ENCODE measurements at places on chromosomes 4 and X.

- DNase-seq: no peak
Measured at GRCh38 chr4:87851953-87852352, 19.2 kb downstream of the MEPE start.

DNA sequence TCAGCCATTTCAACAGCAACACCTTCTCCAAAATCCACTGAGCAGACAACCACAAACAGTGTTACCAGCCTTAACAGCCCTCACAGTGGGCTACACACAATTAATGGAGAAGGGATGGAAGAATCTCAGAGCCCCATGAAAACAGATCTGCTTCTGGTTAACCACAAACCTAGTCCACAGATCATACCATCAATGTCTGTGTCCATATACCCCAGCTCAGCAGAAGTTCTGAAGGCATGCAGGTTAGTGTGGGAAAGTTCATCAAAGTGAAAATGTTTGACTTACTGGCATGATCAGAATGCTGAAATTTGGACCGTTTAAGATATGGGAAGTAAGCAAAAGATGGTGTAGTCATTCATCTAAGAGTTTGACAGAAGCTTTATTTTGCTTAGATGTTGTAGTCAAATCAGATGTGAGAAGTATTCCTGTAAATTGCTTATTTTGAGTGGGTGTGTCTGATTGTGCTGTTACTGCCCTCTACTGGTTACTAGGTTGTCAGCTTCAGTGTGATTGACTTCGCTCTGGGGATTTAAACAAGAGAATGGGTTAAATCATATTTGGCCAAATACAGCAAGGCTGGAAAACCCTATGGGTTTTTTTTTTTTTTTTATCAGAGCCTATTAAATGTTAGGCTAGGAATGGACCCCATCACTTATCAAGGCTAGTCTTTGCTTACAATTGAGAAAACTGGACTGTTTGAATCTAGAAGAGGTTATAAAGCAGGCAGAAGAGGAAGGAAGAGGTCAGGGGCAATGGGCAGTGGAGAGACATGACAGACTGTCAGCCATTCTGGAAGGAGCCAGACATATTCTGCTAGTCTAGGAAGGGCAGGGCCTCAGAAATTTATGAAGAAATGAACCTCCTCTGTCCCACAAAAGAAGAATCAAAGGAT, 130.3 kb downstream of the DIPK2B start:
- DNase-seq: no peak

GRCh38 chr4:158998624-158999023, 104.3 kb upstream of the RAPGEF2 start:
- peak; percentile 62 for DNase-seq

DNA sequence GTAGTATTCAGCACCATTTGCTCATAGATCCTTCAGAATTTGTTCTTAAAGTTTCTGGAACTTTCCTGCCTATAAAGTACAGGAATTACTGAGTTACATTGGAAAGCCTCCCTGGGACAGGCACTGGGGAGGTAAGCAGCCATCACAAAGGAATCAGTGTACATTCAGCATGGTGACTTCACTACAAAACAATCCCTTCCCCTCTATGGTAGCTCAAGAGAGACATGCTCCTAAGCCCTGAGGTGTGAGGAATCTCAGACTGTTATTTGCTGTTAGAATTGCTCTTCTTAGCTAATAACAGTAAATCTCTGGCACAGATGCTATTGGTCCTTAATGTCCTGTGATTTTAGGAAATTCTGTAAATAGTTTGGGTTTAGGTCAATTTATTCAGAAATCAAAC, 1898.0 kb upstream of the PCDH7 start:
- no peak for DNase-seq

GRCh38 chr4:163317110-163317509, 15.3 kb downstream of the NPY1R start:
- DNase-seq: no peak

DNA sequence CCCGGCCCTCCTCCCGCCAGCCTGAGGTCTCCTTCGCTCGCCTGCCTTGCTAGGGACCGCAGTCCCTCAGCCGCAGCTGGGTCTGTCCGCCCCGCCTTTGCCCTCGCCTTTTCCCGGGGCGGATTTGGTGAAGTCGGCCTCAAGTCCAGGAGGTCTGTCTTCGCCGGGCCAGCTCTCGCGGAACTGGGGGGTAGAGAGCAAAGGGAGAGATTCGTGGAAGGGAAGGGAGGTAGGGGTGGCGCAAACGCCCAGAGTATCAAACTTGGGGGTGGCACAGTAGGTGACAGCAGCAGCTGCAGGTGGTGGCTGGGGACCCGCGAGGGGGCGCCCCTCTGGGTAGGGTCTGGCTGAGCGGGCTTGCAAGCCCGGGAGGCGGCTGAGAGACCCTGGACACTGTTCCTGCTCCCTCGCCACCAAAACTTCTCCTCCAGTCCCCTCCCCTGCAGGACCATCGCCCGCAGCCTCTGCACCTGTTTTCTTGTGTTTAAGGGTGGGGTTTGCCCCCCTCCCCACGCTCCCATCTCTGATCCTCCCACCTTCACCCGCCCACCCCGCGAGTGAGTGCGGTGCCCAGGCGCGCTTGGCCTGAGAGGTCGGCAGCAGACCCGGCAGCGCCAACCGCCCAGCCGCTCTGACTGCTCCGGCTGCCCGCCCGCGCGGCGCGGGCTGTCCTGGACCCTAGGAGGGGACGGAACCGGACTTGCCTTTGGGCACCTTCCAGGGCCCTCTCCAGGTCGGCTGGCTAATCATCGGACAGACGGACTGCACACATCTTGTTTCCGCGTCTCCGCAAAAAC, at the start of gene NPY2R:
Gene NPY2R (plus strand): TSS at position 379 of the 797 bp plus-strand sequence. CDS start 5,304 bp downstream, outside the sequence.
- no peak for DNase-seq

GRCh38 chr4:144872508-144873225, 225.3 kb downstream of the ANAPC10 start:
- no peak for DNase-seq

GRCh38 chrX:134738986-134739740, 80.9 kb upstream of the PLAC1 start:
- no peak for DNase-seq

GRCh38 chr4:181968371-181968770, 274.8 kb upstream of the TENM3 start:
- peak; percentile 75 for DNase-seq

DNA sequence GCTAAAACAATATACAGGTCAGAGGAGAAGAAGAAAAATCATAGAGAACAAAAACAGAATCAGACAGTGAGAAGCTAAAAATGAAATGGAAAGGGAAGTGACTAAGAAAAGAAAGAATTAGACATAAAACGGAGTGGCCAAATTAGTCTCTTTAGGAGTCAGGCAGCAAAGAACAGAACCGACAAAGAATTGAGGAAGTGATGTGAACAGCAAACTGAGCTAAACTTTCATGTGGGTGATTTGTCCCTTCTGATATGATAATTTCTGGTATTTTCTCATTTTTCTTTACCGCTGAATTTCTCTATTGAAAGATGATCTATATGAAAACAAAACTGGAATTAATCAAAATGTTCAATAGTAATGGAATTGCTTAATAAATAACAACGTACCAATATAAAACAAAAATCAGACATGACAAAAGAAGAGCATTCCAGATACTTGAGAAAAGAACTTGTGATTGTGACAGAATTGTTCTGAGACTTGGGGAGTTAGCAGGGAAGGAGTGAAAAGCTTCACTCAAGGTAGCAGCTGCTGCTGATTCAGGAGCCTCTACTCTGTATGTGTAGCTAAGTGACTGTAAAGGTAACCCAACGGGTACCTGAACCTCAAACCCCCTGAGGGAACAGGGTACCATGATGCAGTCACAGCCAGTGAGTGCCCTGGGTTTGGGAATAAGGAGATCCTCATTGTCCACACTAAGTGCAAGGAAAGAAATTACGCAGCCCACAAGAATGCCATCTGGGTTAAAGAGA, 8.8 kb downstream of the TAPT1 start:
- no peak for DNase-seq

GRCh38 chr4:85867271-85867670, 392.3 kb downstream of the ARHGAP24 start:
- no peak for DNase-seq

DNA sequence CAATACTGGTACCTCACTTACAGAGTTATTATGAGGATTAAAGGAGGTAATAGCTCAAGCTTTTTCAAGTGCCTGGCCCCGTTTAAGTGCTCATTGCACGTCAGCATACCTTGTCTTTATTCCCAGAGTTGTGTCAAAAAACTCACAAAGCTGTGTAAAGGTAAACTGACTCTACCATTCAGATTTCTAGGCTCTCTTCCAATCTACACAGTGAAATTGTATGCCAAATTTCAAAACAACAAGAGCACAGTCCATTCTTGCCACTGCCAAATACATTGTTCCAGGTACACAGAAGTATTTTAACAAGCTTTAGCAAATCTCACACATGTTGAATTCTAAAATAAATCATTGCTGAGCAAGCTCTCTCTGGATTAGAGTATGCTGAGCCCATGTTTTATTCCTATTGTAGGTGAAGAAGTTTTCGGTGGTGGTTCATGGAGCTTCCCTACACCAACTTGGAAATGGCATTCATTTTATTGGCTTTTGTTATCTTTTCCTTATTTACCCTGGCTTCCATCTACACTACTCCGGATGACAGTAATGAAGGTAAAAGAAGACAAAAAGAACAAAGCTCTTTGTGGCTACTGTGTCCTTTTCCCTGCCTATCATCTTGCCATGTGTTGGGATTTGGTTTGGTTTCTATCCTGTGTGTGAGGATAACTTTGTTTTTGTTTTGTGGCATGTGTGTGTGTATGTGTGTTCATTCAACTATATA, 16.2 kb downstream of the SMIM31 start:
- DNase-seq: no peak

DNA sequence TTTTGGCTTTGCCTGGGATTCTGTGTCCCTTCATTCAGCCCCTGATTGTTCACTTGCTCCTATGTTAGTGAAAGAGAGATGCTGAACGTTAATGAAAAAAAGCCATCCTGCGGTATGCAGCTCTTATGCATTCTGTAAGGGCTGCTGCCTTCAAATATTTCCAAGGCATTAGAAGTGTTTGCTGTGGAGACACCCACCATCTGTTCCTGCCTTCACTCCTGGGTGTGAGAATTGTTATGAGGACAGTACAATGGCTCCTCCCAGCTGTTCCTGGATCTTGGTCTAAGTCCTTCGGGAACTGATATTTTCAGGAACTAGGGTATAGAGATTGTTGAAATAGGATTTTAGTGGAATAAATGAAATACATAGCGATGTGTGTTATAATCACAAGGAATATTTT, 427.1 kb upstream of the FAM47C start:
- no peak for DNase-seq

- no peak for DNase-seq
Measured at GRCh38 chr4:26308568-26308967, 12.2 kb upstream of the RBPJ start.

GRCh38 chr4:147836807-147837206, 104.9 kb downstream of the ARHGAP10 start:
- DNase-seq: no peak

- no peak for DNase-seq
Measured at GRCh38 chrX:4844376-4844775, 1130.9 kb upstream of the PRKX start.

- peak; percentile 14 for DNase-seq
Measured at GRCh38 chr4:21992330-21992729, 43.8 kb upstream of the KCNIP4 start.

DNA sequence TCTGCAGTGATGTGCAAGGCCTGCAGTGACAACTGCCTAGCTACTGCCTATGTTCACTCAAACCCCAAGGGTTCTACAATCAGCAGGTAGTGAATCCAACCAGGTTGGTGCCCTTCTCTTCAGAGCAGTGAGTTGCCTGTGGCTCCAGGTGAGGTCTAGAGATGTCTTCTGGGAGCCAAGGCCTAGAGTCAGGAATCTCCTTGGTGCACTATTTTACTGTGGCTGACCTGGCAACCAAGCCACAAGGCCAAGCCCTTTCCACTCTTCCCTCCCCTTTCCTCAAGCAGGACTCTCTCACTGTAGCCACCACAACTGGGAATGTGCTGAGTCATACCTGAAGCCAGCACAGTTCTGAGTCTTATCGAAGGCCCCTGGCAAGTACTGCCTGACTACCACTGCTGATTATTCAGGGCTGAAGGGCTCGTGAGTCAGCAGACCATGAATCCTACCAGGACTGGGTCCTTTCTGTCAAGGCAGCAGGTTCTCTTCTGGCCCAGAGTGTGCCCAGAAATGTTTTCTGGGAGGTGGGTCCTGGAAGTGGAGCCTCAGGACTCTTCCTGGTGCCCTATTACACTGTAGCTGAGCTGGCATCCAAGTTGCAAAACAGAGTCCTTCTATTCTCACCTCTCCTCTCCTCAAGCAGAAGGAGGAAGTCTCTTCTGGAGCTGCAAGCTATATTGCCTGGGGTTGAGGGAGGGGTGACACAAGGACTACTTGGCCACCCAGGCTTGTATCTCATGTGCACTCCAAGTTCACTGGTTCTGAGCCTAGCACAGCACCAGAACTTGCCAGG, 111.6 kb downstream of the BTC start:
- peak; percentile 63 for DNase-seq

GRCh38 chr4:52552778-52553177, 106.3 kb downstream of the USP46 start:
- DNase-seq: no peak

DNA sequence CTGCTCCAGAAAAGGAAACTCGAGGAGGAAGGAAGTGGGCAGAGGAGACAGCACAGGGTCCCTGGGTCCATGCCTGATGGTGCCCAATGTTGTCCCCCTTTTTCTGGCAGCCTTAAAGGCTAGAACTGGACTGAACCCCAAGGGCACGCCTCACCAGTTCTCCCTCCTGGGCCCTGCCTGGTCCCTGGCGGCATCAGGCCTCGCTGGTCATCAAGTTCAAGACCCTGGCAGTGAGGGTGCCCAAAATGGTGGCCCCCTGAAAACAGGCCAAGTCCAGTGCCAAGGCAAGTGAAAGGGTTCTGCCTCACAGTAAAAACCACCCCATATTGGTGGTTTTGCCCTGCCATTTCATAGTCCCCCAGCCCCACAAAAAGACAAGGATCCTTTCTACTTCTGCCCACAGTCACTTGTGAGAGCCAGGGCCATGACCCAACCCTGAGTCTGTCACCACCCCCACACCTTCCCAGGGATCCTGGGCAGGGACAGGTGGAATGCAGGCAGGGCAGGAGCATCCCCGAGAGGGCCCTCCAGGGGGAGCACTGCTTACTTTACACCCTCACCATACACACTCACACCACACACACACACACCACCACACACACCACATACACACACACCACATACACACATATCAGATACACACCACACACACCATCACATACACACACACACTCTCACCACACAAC, 107.6 kb downstream of the DCTD start:
- no peak for DNase-seq

- DNase-seq: no peak
Measured at GRCh38 chr4:77465271-77465670, 140.3 kb upstream of the CXCL13 start.

DNA sequence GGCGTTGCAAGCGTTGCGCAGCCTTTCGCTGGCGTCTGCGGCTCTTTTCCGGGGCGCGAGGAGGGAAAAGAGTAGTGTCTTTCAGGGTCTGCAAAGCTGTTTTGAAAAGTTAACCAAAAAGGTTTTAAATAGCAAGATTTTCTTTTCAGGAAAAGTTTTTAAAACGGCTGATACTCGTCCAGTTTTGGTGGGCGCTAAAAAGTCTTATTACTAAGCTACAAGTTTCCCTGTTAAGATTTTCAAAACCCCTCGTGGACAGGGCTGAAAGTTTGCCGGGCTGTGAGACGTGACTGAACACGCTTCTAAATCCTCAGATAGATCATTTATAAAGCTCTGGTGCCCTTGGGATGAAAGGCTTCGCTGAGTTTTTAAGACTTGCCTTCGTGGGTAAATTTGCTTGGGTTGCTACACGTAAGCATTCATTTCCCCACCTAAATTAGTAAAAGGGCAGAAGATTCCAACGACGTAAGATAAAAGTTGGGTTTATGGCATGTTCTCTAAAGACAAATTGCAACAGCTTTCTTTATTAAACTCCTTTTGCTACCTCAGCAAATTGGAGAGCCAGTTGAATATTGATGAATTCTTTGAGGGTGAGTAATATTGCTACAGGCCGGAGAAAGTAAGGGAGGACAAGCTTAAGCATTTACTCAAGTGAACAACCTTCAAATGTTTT, 91.5 kb downstream of the HPRT1 start:
- peak; percentile 60 for DNase-seq
